Stimulated activated naive B cell treated with anti-CD40 and anti-IgM and Interleukin-4, amounts not matched to agents 10 μg/mL and 1 μg/mL and 100 μg/mL, for 72 hours (primary cell): ENCODE measurements at places on chromosomes 1 and 21.

GRCh38 chr21:32537569-32537881, 47.8 kb downstream of the TCP10L start:
- DNase-seq: no peak

DNA sequence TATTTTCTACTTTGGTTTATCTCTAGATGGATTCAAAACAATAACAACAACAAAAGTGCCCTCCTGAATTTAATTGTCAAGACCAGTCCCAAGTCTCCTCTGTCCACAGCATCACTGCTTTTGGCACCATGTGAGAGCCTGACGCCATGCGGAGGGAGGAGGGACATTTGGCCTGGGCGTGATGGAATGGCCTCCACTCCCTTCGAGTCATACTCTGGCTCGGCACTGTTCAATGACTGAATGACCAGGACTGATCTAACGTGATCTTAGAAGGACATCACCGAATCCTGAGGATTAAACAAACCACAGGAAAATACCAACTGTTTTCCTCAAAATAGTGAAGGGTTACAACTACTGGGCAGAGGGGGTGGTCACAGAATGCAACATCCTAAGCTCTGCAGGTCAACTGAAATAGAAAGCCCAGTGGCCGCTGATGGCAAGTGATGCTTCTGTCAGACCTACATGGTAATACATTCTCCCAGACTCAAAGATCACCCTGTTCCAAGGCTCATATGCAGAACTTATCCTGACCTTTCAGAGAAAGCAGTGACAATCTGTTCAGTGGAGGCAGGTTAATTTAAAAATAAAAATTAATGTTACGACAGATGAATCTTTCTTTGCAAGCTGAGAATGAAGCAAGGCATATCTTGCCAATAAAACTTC, 19.1 kb downstream of the SRSF4 start:
- DNase-seq: no peak

- DNase-seq: no peak
Observed at GRCh38 chr1:236518322-236518721, 5.5 kb upstream of the LGALS8 start.

DNA sequence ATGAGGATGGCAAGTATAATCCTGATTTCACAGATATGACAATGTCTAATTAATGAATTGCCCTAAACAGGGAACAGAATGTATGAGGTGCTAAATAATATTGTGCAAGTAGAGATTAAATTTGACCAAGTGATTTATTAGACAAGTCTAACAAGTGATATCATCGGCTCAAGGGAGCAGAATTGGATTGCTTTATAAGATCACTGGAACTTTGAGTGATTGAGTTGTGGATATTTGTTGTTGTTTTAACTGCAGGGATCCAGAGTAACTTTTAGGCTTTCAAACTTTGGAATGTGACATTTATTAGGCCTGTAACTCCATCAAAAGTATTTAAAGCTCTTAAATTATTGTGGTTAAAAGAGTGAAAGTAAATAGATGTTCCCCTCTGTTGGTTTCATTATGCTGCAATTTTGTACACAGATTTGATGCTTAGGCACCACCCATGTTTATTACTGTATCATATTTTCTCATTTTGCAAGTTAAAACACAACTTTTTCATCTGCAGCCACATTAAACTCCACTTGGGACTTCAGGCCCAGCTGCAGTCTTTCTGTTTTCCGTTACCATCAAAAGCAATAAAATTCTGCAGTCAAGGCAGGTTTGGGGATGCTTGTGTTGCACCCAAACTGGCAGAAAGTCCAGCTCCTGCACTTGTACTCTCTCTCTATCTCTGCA, 206.6 kb downstream of the HLX start:
- no peak for DNase-seq

DNA sequence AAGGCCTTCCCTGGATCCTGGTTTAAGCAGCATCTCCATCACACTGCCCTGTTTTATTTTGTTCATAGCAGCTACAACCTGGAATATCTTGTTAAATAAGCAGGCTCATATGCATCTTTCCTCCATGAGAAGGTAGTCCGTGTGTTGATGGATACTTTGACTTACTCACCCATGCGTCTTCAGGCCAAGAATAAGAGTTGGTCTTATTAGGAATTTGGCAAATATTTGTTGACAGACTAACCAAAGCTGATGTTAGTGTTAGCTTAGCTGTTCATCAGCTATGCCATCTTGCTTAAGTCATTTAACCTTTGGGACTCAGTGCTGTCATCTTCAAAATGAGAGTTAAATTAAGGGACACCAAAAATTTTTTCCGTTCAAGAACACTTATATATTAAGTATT, 59.2 kb downstream of the SASS6 start:
- DNase-seq: no peak

DNA sequence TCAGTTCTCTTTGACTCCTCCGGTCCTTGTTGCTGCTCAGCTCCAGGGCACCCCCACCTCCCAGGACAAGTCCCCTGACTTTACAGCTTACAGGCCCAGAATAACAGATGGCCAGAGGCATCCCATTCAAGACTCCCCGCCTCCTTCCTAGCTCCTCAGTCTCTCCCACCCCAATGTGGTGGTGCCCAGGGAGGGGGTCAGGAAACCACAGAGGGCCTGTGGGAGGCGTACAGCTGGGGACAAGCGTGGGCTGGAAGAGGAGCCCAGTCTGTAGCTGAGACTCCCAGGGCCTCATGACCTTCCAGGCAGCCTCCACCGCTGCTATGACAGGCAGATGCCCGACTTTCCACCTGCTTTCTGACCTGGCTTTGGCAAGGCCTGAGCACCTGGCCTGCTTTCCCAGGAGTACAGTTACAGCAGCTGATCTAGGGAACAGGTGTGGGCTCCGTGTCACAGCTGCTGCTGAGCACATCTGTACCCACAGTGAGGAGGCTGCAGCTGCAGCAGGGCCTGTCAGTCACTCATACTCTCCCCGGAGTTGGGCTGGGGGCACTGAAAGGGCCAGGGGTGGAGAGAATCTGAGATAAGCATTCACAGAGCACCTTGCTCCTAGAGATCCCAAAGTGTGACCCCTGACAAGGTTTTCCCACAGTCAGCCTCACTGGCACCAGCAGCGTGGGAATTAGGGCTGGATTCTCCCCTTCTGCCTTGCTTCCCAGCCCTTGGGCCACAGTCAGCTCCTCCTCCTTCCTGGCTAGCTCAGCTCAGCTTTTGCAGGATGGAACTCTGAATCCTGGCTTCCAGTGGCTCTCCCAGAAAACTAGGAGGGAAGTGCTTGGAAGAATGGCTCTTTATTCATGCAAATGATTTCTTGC, 7.1 kb upstream of the NAV1 start:
- DNase-seq: no peak

DNA sequence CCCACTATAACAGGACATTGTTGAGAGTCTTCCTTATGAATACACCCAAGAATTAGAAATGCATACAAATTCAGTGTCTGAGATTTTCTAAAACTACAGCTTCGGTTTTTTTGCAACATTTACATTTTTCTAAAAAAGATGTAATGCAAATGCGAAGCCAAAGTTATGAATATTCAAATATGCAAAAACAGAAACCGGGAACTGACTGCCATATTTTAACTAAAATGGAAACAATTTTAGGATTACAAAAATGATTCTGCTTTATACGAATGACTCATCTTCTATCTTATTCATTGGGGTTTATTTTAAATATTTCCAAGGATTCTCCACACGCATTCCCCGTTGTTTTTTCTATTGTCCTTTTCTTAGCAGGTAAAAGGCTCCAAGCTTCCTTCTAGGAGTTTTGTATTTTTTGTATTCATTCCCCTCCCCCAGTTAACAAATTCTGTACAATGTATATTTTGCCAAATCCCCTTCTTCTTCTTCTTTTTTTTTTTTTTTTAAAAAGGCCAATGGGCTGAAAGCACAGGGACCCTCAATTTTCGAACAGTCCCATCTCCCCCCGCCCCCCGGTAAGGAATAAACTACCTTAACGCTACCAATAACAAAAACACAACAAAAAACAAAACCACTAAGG, 1.0 kb downstream of the ARPC5 start:
- DNase-seq: no peak

DNA sequence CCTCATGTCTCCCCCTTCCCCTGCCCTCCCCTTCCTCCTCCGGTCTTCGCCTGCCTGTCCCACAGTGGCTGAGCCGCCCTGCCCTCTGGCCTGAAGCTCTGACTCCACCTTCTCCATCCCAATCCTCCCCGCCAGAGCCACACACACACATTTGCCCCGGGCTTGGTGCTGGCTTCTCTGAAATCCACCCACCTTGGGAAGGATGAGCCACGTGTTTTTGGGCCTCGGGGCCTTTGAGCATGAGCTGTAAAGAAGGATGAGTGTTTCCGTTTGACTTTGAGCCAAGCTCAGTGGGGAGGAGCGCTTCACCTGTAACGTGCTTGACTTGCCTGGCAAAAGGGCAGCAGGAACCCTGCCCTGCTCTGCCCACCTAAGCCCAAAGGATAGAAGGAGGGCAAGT, 295.1 kb downstream of the SIPA1L2 start:
- no peak for DNase-seq

DNA sequence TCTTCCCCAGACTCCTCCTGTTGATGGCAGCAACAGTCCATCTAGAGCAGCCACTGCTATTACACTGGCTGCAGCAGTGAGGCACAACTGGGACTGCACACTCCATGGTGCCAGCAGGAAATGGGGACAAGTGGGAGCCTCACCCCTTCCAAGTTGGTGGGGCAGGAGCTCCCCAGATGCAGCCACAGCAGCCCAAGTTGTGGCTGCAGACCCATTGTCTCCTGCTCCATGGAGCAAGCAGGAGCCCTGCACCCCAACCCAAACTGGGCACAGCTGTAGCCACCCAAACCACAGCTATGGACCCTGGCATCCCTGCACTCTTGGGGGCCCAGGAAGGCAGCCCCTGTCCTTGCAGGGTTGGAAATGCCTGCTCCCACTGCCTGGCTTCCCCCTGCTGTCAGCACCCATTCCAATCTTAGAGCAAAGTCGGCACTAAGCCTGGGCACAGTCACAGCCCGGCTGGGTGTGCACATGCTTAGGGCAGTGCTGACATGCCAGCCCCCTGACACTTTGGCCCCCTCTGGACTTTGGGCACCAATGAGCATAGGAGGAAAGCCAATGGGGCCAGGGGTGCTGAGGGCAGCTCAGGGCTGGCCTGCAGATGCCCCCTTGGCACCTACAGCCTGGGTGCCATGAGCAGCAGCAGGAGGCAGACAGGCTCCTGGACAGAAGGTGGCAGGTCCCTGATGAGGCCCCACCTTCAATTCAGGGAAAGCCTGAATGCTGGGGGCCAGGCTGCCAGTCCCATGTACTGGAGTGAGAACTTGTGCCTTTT, 44.0 kb downstream of the MATN1 start:
- DNase-seq: no peak

DNA sequence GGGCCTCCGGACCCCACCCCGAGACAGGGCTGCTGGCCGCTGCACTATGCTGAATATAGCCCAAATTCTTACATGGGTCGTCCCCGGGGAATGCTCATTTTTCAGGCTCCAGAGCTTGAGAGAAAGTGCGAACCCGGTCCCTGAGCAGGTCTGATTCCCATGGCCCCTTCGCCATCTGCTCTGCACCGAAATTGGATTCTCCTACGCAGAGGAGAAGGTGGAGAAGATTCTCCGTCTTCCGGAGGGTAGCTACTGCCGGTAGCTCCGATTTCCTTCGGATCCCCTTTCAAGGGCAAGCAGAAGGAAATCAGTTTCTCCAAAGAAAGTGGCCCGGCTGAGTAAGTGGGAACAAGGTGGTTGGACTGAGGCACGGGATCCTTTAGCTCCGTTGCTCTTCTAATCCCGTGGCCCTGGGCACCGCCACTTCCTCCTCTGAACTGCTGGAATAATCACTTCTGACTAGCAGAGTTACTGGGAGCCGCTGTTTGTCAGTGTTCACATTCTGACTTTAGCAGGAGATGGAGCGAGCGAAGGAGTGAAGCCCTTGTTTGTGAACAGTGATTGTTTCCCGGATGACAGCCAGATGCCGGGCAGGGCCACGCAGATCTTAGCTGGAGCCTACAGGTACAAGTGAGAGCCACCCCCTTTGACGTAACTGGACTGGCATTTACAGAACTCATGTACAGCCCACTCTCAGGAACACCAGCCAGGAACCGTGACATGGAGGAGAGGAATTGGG, 1.1 kb upstream of the ZNF496 start:
- no peak for DNase-seq

DNA sequence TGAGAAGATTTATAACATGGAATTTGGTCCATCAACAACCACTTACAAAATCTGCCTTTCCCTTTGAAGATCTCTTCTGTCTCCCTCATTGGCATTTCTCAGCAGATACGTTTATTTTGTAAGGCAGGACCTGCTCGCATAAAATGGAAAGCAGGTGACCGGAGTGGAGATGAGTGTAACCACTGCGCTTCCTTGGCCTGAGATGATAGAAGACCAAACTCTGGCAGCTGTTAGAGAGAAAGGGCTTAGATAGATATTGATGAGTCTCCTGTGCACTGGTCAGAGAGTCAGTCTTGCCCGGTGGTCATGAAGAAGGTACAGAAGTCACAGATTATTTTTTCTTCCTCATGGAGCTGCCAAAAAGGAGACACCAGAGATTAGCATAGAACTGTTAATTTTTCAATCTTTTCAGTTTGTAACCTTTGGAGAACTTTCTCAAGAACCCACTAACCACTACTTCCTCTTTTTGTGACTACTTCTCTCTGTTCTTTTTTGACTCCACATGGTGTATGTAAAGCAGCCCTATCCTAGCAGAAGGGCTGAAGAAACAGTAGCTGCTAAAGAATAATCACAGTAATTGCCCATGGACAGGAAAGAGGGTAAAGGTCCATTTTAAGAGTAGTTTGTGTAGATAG, 47.6 kb downstream of the FCRL3 start:
- no peak for DNase-seq
